IMR-90 (cell line): ENCODE measurements at places on chromosomes 4 and X.

DNA sequence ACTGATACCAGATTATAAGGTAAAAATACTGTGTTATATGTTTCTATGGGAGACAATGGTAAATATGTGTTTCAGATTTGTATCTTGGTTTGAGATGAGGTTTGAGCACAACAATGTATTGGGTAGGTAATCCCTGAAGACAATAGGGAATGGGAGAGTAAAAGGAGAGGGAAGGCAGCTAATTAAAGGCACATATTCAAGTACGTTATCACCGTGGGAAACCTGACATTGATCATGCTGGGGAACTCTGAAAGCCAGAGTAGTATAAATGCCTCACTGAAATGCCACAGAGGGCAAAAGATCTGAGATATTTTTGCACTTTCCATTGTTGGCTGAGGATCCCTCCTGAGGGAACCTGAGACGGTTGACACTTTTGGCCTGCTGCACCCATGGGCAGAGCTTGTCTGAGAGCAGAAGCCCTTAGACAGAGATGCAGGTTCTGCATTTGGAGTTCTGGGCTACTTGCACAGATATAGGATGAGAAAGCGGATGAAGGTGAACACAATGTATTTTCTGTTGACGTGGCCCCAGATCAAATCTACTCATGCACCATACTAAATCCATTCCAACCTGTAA lies 506.7 kb downstream of the PCDH18 start:
- no peak for DNase-seq

DNA sequence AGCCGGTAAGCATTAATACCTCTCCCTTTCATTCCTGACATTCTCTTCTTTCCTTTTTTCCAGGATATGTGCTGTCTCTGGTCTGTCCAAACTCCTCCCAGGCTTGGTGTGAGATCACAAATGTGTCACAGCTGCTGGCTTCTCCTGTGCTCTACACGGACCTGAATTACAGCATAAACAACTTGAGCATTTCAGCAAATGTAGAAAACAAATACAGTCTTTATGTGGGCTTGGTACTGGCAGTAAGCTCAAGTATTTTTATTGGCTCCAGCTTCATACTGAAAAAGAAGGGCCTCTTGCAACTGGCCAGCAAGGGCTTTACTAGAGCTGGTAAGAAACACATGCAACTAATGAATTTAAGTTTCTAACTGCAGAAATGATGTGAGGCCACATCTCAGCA lies 8.4 kb downstream of the NIPAL1 start:
- DNase-seq = peak; percentile 33

DNA sequence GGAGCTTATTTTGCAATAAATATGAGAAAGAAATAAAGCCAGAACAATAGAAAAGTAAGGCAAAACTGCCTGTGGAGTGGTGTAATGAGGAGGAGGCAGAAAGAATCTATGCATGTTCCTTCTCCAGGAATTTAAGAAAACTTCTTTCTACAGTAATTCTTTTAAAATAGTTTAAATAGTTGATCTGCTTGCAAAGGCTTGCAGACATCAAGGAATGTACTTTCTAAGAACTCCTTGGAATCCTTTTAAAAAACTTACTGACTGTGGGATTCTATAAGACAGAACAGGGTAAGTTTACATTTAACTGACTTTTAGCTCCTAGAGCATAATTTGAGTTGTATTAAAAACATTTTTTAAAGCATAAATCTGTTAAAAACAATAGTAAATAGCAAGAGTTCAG lies 63.2 kb upstream of the ALB start:
- no peak for DNase-seq

- no peak for DNase-seq
These were observed 91.8 kb downstream of the REPS2 start for GRCh38 chrX:17038277-17038676.

GRCh38 chr4:98687876-98688275 lies 29.5 kb upstream of the TSPAN5 start:
- DNase-seq = no peak

DNA sequence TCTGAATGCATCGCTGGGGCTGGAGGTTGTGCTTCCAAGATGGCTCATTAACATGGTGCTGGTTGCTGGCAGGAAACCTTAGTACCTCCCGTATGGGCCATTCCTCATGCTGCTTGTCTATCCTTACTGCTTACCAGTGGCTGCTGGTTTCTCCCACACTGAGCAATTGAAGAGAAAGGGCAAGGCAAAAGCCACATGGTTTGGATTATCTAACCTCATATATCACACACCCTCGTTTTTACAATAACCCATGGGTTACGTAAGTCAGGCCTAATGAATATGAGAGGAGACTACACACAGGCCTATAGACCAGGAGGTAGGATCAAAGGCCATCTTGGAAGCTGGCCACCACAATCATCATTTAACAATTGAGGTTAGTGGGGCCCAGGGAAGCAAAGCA lies 141.8 kb upstream of the EDNRA start:
- DNase-seq = peak; percentile 36

DNA sequence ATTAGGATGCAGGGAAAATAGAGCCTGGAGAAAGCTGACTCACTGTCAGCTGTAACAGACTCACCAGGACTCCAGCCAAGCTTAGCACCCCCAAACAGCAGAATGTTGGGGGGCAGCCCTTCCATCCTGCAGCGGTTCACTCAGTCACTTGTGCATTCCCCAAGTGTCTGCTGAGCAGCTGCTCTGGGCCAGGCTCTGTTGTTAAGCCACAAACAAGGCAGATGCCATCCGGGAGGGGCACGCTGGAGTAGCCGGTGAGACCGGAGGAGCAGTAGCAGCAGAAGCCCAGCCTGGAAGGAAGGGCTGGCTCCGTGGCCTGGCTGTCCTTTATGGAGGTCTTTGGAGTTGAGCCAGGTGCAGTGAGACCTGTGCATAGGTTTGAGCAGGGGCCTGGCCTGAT lies 22.0 kb downstream of the CCNQ start:
- no peak for DNase-seq

- DNase-seq = peak; percentile 38
These were observed 292.4 kb downstream of the SLC7A11 start for GRCh38 chr4:137949746-137950145.

GRCh38 chrX:105744291-105744690 lies 78.0 kb upstream of the NRK start:
- no peak for DNase-seq

DNA sequence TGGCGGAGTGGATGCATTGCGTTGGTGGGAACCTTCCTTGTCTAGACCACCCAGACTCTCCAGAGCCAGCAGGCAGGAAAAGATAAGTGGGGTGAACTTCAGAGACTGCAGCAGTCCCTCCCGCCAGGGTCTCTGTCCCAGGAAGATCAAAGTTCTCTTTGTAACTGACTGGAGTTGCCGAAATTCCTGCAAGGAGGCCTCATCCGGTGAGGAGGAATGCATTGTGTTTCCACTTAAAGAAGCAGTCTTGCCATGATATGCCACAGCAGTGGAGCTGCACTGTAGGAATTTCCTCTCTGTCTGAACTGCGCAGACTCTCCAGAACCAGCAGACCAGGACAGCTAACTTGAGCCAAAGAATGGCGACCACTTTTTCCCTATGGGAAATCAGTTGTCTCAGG lies 1190.4 kb downstream of the TECRL start:
- no peak for DNase-seq

DNA sequence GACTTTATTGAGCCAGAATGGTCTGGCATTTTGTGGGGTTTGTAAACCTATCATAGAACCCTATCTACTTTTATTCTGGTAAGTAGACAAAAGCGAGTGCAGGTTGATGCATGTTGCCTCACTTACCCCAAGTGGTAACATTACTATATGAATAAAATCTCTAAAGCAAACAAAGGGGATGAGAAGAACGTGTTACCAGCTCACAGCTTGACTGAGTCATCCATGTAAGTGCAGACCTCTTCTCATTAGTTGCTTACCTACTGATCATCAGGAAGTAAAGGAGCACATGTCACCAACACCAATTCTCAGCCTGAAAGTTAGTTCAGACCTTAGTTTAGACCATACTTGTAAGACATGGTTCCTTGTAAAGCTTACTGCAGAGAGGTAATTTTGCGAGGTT lies 1328.3 kb downstream of the C4orf33 start:
- no peak for DNase-seq

GRCh38 chr4:151192556-151193235 lies 84.3 kb upstream of the PRSS48 start:
- DNase-seq = peak; percentile 19

- no peak for DNase-seq
These were observed 2.4 kb downstream of the ZFYVE28 start for GRCh38 chr4:2415881-2416563.

GRCh38 chr4:1770791-1771231 lies 22.3 kb upstream of the FGFR3 start:
- no peak for DNase-seq
